B cell (primary cell): ENCODE measurements at places on chromosomes 3 and 15.

DNA sequence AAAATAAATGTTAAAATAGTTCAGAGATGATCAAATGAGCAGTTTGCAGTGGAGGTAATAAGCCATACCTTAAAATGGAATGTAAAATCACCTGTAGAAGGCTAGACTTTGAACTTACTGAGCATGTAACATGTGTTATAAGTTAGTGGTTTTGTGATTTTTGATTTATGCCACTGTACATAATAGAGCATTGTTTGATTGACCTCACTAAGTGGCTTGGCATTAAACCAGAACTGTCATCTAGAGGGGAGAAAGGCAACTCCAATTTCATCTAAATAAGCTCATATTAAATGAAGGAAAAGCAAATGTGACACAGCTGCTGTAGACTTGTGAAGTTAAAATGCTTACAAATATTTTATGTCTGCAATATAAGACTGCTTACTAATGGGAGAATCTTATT, 387.9 kb downstream of the ZIC1 start:
- no peak for DNase-seq

GRCh38 chr15:70412794-70413193, 315.1 kb upstream of the TLE3 start:
- no peak for DNase-seq

- no peak for DNase-seq
Observed at GRCh38 chr3:138657508-138657907, 48.9 kb downstream of the FAIM start.

DNA sequence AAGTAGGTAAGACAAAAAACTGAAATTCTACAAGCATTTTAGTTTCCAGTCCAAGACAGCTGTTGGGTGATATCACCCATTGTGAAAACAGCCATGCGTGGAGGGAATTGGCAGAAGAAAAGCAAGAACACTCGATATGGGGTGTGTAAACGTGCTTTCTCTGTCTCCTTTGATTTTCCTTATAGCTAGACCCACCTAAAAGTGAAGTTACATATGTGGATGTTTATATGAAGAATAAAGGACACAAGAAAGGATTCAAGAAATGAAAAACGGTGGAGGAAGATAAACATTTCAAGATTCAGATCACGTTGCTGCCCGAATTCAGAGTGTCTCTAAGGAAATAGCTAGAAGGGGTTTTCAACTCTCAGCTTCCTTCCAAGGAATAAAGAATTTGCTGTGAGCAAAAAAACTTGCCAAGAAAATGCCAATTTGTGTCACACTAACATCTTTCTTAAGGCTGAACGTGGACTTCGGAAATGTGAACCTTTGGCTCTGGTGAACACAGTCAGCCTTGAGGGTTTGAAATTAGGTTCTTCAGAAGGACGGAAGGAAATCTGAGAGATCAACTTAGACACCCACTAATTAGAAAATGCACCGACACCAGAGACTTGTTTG, 269.0 kb upstream of the ADAMTS9 start:
- DNase-seq: no peak

DNA sequence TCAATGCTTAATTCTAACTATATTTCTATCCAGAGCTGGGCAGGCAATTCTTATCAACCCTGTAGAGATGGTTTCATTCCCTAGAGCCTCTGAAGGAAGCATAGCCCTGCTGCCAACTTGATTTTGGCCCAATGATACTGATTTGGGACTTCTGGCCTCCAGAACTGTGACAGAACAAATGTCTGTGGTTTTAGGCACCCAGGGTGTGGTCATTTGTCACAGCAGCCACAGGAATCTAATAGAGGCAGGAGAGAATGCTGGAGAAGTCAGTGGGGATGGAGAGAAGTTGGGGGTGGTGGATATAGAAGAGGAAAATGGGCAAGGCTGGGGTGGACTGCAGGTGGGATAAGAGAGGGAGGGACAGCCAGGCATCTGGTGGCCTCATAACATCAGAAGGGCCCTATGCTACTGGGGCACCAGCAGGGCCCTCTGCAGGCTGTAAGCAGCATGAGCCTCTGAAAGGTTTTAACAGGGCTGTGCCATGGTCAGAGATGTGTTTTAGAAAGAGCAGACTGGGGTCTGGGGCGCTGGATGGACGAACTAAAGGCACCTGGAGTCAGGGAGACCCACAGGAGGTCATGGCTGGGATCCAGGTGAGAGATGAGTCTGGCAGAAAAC, 19.8 kb downstream of the MRPS11 start:
- DNase-seq: no peak

DNA sequence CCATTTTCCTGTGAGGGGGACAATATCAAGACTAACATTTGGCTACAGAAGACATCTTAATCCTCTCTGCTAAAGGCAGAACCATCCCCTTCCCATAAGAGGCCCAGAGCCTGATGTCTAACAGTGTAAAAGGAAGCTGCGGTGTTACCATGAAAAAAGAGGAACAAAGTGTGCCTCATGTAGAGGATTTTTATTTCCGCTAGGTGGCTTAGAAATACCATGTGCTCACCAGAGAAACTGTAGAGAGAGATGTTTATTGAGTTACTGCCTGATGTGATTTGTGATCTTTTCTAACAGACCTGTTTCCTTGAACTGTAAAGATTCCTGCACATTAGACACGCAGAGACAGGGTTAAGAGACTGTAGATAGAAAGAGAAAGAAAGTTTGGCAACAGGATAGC, 22.0 kb downstream of the OR5H15 start:
- peak; percentile 6 for DNase-seq

DNA sequence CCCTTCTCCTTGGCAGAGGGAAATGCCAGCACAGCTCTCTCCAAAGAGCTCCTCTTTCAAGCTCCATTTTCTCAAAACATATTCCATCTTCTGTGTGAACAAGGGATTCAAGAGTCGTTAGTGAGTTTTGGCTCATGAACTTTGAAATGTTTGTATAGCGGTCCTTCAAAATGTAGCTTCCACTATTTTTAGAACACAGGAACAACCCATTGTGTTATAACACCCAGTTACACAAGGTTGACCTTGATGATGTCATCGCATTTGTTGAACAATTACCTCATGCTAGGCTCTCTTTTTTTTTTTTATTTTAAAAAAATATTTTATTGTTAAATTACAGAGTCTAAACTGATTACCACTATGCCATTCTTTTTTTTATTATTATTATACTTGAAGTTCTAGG, 251.7 kb downstream of the THSD4 start:
- DNase-seq: no peak

DNA sequence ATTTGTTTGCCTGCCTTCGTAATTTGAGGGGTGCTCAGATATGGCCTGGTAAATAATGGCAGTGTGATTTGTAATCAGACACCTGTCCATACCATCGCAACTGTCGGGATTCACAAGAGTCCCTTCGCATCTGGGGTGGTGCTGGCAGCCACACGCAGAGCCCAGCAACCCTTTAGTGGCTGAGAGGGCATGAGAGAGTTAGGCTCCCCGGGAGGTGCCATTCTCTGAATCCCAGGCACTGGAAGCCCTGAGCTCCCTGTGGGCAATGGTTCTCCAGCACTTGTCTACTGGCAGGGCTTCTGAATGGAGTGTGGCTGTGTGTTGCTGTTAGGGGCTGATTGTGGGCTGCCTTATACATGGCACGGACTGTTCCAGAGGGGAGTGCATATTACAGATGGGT, 230.1 kb downstream of the EBLN2 start:
- DNase-seq: no peak

DNA sequence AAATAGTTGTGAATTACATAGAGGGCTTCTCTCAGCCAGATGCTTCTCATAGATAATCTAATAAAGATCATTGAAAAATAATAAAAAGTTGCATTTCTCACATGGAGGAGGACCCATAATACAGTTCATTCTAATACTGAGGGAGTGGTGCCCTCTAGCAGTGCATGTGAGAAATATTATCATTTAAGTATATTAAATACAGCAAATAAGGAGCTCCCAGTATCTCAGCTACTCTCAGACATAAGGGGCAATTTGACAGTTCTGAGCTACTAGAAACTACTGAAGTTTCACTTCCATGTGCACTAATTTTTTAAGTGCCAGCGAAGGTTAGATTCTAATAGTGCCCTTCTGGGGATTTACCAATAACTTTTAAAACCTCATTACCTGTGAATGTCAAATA, 188.3 kb downstream of the IL5RA start:
- DNase-seq: peak; percentile 11

- DNase-seq: no peak
Observed at GRCh38 chr15:52997123-52997522, 207.0 kb upstream of the ONECUT1 start.

GRCh38 chr3:185552358-185552877, at the start of gene LIPH:
TSS of gene LIPH (minus strand) at chr3:185552588. CDS start at chr3:185552471, 117 bp downstream.
- DNase-seq: no peak

DNA sequence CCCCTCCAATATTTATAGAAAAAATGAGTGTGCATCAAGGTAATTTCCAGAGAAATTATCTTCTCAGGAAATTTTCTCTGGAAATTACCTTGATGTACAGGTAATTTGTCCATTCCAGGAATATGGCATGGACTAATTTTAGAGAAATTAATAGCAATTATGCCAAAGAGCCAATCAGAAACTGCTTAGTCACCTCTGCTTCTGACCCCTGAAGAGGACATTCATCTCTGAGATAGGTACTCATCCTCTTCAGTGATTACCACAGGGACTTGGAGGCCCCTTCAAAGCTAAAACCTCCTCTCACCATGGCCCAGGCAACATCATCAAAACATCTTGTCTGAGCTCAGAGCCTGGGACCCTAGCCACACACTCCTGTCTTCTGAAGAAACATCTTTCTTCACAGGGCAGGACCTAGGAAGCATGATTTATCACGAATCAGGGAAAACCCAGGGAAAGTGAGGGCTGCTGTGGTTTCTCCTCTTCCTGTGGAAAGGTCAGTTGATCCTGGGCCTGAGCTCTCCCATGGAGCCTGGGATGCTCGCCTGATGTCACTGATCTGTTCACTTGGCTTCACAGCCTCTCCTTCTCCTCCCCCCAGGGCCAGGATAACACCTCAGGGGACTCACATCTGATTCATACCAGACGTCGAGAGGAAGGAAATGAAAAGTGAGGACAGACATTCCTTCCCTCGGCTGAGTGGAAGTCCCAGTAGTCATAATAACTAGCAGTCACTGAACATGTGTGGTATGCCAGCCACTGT, 210.5 kb downstream of the DTWD1 start:
- no peak for DNase-seq

DNA sequence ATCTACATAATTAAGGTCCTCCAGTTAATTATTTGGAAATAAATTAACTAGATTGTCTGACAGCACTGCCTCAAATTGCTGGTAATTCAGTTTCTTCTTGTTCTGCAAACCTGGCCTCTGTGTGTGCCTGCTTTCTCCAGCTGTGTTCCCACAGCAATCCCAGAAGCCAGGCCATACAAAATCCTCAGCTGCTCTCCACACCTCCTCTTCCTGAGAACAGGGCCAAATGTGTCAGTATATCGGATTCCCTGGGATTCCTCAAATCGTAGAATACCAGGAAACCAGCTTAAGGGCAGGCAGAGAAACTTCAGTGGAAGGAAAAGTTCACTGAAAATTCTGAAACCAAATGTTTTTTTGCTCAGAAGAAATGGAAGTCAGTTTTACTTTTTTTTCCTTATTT, 261.4 kb downstream of the ZMAT3 start:
- DNase-seq: no peak
